ENCODE measurements at places on chromosomes 5 and 9. TPM values are rescaled to one million over a fixed set of nuclear protein-coding genes. Genes with fewer than 3 reads are reported as not detected.

The N4BP3 gene
- 0.64 TPM for total RNA-seq

The PCDHGA10 gene
- total RNA-seq = 22.4 TPM

DNA sequence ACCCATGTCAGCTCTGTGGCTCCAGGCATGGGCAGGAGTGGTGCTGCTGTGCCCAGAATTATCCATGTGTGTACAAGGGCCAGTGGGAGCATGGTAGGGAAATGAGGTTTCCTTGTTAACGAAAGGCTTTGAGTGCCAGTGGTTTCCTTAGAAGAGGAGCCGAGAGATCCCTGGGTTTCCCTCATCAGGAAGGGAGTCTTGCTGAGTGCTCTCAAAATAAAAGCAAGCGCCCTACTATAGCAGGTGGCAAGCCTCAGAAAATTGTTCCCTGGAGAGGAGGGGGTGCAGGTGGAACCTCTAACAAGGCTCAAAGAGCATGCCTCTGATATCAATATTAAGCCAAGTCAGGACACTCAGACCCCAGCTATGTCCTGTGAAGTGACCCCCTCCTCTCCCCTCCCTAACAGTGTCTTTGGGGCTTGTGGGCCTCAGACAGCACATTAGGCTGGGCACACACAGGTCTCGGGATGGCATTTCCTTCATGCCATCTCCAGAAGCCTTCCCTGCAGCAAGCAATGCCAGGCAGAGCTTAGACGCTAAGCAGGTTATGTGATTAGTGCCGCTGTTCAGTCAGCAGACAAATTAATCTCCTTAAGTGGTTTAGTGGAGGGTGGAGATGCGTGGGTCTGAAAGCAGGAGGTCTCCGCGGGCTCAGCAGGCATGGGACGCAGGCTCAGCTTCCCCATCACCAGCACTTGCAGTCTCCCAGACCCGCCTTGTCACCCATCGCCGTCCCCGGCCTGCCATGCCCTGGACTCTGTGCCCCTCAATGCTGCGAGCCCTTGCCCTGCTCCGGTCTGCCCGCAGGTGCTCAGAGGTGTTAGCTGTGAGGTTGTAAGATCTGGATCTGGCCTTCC, 60.0 kb upstream of the RARS1 start:
- no peak overlapping the region for H3K27ac ChIP-seq
- no peaks in the 10 kb centered on the region for H3K36me3 ChIP-seq
- H3K4me3 ChIP-seq = no peak overlapping the region
- H3K4me1 ChIP-seq = no peaks in the 10 kb centered on the region
- DNase-seq = no peak
- no peaks in the 10 kb centered on the region for H3K27me3 ChIP-seq

DNA sequence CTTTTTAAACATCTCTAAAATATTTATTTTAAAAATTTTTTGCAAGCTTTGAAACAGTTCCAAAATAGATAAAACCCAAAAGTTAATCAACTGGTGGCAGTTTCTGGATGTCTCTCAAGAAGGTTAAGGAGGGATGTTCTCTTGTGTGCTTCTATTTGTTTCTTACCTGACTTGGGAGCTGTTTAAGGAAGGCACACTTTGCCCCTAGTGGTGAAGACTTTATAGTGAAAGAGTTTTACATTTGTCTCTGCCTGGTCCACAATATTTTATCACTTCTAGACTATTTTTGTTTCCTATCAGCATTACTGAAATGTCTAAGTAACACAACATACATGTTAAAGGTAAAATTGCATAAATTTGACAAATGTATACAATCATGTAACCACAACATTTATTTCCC, 552.8 kb downstream of the SEMA5A start:
- peaks cover 8% of the 10 kb centered on the region for H3K4me1 ChIP-seq
- DNase-seq = no peak
- no peaks in the 10 kb centered on the region for H3K27me3 ChIP-seq

DNA sequence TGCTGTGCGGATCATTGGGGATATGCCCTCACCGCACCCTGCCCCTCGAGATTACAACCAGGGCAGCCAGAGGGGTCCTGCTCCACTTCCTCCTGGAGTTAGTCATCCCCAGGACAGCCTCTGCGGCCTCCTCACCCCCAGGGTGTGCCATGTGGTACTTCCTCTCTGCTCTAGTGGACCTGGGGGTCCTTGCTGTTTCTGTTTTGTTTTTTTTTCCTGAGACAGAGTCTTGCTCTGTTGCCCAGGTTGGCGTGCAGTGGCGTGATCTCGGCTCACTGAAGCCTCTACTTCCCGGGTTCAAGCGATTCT, 5.2 kb upstream of the FCN1 start:
- H3K4me3 ChIP-seq = no peak overlapping the region
- H3K27me3 ChIP-seq = peaks cover 7% of the 10 kb centered on the region
- no peaks in the 10 kb centered on the region for H3K4me1 ChIP-seq

- no peak for DNase-seq
- no peaks in the 10 kb centered on the region for H3K4me1 ChIP-seq
- no peaks in the 10 kb centered on the region for H3K27me3 ChIP-seq
- H3K4me3 ChIP-seq = no peak overlapping the region
These were observed 46.6 kb downstream of the SLC12A7 start for GRCh38 chr5:1065143-1065750.

DNA sequence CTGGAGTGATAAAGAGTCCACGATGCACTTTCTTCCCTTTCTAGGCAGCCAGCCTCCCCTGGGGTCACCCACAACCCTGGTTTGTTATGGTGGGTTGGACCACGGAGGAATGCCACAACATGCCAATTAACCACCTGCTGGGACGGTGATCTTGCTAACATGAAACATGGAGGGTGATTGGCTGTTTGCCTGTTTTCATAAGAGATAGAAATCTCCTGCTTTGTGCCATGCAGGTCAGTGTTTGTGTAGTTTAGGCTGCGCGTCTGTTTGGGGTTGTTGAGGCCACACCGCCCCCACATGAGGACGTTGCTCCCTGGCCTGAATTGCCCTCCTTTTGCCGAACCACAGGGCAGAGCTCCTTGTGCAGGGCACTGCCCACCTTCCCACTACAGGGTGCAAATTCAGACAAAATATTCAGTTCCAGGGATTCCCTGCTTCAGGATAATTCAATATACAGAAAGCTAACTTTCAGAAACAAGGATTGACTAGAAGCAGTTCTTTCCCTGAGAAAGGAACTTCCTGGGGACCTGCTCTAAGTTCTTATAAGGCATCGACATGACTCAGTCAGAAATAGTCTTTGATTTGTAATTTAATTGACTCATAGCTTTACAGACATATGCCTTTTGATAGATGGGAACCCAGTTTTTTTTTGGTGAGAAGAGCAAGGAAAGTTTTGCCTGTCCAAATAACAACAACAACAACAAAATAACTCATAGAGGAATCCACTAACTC, 427.6 kb downstream of the GADD45G start:
- peaks cover 10% of the 10 kb centered on the region for H3K27me3 ChIP-seq
- H3K36me3 ChIP-seq = no peaks in the 10 kb centered on the region
- H3K4me3 ChIP-seq = no peak overlapping the region

DNA sequence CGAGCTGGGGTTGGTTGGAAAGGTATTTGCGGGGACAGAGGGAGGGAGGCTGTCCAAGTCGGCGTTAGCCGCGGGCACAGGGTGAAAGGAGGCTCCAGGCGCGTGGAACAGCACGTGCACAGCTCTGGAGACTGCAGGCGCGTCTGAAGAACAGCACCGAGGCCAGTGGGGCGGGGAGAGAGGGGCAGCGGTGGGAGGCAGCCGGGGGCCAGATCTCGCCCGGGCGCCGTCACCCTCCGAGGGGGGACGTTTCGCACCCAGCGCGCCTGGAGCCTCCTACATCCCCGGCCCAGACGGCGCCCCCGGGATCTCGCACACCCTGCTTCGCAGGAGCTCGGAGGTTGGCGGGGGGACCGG, 79.6 kb downstream of the NTNG2 start:
- no peak overlapping the region for H3K27ac ChIP-seq
- H3K4me3 ChIP-seq = peak overlapping the region; percentile 82
- peaks cover 9% of the 10 kb centered on the region for H3K27me3 ChIP-seq
- DNase-seq = peak; percentile 79
- no peaks in the 10 kb centered on the region for H3K36me3 ChIP-seq
- peaks cover 34% of the 10 kb centered on the region for H3K4me1 ChIP-seq

DNA sequence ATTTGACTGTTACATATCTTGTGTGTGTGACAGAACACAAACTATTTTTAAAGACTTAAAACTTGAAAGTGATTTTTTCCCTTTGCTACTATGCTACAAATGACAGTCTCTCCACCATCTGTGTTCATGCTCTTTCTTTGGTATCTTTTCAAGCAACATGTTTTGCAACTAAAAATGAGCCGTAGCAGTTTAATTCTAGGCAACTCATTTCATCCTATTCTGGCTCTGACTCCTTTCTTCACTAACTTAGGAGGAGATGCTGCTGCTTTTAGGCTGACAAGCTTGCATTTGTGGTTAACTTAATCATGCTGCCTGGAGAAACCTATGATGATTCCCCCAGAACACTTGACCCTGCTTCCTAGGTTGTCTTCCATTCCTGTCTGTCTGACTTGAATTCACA, 100.6 kb downstream of the HACD4 start:
- peaks cover 6% of the 10 kb centered on the region for H3K4me1 ChIP-seq
- peaks cover 29% of the 10 kb centered on the region for H3K36me3 ChIP-seq
- no peaks in the 10 kb centered on the region for H3K27me3 ChIP-seq
- no peak overlapping the region for H3K4me3 ChIP-seq
- no peak overlapping the region for H3K27ac ChIP-seq

DNA sequence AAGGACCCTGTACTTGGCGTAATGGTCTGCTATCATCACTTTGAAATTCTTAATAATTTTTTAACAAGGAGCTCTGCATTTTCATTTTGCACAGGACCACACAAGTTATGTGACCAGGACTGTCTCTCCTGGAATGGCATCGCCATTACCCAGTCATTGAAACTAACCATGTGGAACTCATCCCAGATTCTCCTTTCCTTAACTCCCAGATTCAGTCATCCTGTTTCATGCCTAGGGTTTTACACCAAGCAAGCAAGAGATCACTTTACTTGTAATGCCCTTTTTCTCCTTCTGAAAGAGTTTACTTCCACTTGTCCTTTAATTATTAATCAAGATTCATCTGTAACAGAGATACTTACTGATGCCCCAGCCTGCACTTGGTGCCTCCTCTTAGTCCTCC, 12.0 kb downstream of the FRMD3 start:
- H3K36me3 ChIP-seq = no peaks in the 10 kb centered on the region
- no peak overlapping the region for H3K27ac ChIP-seq
- no peak overlapping the region for H3K4me3 ChIP-seq
- DNase-seq = no peak
- H3K4me1 ChIP-seq = no peaks in the 10 kb centered on the region
- H3K27me3 ChIP-seq = peaks cover 9% of the 10 kb centered on the region

- H3K27ac ChIP-seq = peak overlapping the region; percentile 91
- H3K36me3 ChIP-seq = no peaks in the 10 kb centered on the region
- no peak overlapping the region for H3K4me3 ChIP-seq
- peaks cover 71% of the 10 kb centered on the region for H3K4me1 ChIP-seq
These were observed 105.7 kb downstream of the LURAP1L start for GRCh38 chr9:12880406-12881015.

DNA sequence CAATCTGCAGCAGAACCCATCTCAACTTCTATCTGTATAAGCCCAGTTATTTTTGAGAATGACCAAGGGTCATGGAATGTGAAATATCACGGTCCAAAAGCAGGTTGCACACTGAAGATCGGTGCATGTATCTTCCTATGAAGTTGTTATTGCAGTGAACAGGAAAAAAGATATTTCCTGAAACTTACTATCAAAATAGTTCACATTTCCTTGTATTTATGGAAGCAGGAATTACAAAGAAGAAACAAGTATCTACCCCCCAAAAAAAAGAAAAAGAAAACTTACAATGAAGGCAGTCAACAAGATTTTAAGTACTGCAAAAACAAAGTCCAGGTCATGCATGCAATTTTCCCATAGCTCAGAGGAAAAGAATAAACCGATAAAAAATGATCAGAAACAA, 70.0 kb downstream of the MPDZ start:
- H3K4me3 ChIP-seq = no peak overlapping the region
- H3K36me3 ChIP-seq = peaks cover 42% of the 10 kb centered on the region
- no peak overlapping the region for H3K27ac ChIP-seq
- peaks cover 9% of the 10 kb centered on the region for H3K4me1 ChIP-seq
- H3K27me3 ChIP-seq = no peaks in the 10 kb centered on the region
- no peak for DNase-seq

DNA sequence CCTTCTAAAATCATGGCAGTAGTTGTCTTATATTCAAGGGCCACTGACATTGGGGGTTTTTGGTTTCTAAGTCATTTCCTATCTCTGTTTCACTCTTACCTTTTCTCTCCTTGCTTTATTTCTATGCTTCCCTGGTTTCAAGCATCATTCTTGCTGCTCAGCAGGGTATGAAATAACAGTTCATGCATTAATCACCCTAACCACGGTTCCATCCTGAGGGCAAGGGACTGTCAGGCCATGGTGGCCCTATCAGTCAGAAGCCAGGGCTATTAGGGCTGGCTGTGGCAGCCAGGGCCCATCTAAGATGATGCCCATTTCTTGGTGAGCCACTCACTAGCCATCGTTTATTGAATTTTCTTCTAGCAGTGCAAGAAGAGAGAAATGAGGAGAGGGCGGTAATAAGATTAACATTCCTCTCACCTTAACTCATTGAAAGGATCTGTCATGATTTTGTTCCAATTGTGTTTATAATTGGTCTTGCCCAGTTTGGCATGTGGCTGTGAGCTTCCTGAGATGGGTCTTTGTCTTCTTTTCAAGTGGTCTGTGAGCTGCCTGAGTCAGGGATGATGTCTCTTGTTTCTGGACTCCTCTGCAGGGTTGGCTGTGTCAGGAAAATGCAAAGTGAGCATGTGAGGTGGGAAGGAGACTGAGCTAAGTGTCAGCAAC, 45.2 kb downstream of the CYSTM1 start:
- H3K27me3 ChIP-seq = peaks cover 5% of the 10 kb centered on the region
- H3K36me3 ChIP-seq = no peaks in the 10 kb centered on the region
- H3K4me1 ChIP-seq = peaks cover 15% of the 10 kb centered on the region
- H3K27ac ChIP-seq = no peak overlapping the region

GRCh38 chr9:20310024-20310423, 312.3 kb downstream of the MLLT3 start:
- H3K27me3 ChIP-seq = no peaks in the 10 kb centered on the region
- H3K36me3 ChIP-seq = no peaks in the 10 kb centered on the region
- no peak for DNase-seq

DNA sequence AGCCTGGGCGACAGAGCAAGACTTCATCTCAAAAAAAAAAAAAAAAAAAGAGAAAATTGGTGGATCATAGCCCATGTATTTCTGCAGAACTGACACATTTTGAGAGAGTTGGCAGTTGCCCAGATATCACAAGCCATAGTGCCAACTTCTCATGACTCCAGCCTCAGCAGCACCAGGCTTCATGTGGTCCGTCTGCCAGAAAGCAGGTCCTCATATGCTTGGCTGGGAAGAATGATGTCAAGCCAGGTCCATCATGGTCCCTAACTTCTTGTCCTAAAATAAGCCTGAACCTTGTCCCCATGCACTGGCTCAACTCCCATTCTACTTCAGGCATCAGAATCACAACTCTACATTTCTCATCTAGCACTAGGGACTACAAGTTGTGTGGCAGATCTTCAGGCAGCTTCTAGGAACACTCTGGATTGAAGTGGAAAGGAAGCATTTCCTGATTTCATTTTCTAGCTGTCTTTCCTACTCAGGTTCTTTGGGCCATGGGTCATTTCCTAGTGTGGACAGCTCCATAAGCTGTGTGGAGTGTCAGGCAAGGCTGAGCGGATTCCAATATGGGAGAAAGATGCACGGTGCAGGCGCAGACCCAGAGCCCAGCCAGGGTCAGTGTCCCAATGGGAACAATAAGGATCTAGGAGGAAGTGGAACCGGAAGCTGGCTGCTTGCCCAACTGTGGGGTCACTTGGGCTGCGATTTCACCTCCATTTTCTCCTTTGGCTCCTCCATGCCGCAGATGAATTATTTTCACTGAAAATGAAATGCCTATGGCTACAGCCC, 90.1 kb downstream of the LMNB1 start:
- H3K4me1 ChIP-seq = peaks cover 11% of the 10 kb centered on the region
- no peaks in the 10 kb centered on the region for H3K27me3 ChIP-seq
- no peak overlapping the region for H3K4me3 ChIP-seq
- no peak overlapping the region for H3K27ac ChIP-seq
- peaks cover 10% of the 10 kb centered on the region for H3K36me3 ChIP-seq

All from osteocyte (in vitro differentiated cells).